ENCODE measurements at places on chromosomes 12 and 14. TPM values are rescaled to one million over a fixed set of nuclear protein-coding genes. Genes with fewer than 3 reads are reported as not detected.

GRCh38 chr12:126960709-126961108, 1306.3 kb upstream of the TMEM132C start:
- DNase-seq = no peak

Gene NPFF
- not detected for total RNA-seq

DNA sequence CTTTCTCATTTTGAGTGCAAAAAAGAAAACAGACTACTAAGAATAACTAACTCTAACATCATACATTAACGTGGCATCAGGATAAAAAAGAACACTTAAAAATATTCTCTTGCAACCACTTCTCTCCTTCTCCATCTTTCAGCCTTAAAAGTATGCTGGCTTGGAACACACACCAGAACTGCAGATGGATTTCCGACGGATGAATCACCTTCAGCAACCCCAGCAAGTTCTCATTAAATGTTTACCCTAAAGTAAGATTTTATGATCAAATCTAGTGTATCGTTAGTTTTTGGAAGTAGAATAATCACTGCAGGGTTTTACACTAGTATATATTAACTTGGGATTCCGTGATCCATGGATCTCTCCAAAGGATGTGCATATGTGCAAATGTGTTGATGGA, 1.2 kb downstream of the NEK9 start:
- peak; percentile 85 for DNase-seq

DNA sequence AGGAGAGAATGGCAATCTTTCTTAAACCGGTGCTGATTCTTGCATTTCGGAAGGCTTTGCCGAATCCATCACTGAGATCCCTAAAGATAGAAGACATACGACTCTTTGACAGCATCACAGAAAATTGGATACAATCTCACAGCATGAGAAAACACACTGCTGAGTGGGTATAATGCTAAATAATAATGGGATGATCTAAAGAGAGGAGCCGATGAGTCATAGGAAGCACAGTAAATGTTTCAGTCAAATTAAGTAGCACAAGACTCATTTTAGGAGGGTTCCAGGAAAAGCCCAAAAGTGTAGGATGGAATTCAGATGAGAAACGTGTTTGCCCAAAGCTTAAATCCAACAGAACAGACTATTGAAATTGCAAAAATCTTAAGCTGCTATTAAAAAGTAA, 81.7 kb downstream of the CPNE8 start:
- no peak for DNase-seq

GRCh38 chr12:56768424-56768823, 5.3 kb downstream of the HSD17B6 start:
- no peak for DNase-seq

DNA sequence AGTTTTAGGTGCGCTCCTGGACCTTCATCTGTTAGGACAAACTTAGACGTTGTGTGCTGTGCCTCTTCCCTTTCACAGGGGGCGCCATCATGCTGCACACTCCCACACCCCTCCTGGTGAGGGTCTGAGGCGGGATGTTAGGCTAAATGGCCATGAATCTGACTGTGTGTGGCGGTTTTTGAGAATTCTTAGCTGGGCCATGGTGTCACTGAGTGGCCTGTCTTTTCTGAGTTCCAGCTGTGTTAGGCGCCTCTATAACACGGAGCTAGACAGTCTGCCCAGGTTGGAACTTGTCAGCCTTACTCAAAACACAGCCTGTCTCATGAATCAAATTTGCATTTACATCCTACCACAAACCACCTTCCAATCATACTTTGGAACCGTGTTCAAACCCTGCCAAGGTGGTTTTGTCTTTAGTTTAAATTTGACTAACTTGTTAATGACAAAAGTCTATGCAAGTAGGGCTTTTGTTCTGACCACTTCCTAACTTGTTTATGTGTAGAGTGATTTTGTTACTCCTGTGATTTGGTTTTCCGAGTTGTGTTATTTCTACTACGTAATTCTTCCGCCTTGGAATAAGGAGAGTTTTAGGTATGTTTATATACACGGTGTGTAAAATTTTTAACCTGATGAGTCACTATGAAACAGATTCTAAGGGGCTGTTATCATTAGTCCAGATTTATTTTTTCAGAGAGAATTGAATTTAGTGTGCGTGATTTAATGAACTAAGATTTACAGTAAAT, 19.6 kb downstream of the ACVR1B start:
- DNase-seq = peak; percentile 80

- DNase-seq = peak; percentile 65
Measured at GRCh38 chr12:127083008-127083949, 1183.7 kb upstream of the TMEM132C start.

GRCh38 chr14:81516986-81517797, 16.5 kb downstream of the SEL1L start:
- peak; percentile 76 for DNase-seq

DNA sequence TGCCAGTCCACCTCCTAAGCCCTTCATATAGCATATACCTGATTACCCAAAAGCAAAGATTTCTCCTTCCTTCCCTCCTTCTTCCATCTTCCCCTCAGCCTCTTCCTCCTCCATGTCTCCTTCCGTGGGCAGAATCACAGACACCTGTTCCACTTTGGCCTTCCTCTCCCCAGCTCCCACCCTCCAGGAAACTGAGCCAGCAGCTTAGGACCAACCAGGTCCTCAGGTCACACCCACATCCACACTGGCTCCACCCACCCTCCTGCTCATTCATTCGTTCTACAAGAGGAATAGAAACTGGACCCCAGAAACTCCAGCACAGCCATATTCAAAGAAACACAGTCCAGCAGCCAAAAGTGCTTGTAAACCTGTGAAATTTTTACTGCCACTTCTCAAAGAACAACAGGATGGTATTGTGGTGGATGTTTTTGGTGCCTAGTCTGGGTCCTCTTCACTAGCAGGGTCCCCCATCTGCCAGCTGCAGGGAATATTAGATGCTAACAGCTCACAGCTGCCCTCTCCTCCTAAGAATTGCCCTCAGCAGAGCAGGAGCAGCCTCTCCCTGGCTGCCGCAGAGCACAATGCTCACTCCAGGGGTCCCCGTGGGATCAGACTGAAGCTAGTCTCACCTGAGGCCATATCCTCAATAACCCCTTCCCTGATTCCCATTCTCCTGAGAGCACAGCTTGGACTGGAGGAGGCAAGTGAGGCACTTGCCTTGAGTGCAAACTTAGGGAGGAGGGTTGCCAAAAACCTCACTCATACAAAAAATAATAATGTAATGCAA, 18.4 kb downstream of the CMKLR1 start:
- DNase-seq = no peak

Gene KRT75
- not detected for total RNA-seq

GRCh38 chr14:51307551-51307950, 67.5 kb downstream of the TMX1 start:
- no peak for DNase-seq

- DNase-seq = peak; percentile 3
Measured at GRCh38 chr12:49622501-49623141, 740 bp upstream of the PRPF40B start.

Gene KRT86
- not detected for total RNA-seq

Gene GUCY2C
- not detected for total RNA-seq

GRCh38 chr12:91225316-91225715, 42.7 kb upstream of the DCN start:
- peak; percentile 35 for DNase-seq

DNA sequence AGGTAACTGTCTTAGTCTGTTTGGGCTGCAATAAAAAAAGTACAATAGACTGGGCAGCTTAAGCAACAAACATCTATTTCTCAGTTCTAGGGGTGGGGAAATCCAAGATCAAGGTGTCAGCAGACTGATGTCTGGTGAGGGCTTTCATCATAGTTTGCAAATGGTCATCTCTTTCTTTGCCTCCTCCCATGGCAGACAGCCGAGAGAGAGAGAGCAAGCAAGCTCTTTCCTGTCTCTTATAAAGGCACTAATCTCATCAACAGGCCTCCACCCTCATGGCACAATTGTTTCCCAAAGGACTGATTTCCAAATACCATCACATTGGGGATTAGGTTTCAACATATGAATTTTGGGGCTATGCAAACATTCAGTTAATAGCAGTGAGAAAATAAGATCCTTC, 445.6 kb upstream of the FLRT2 start:
- no peak for DNase-seq
